Stimulated activated CD8-positive, alpha-beta memory T cell treated with anti-CD3 and anti-CD28 coated beads, Interleukin-7, amount 100 ng/mL, for 24 hours (primary cell): ENCODE measurements at places on chromosomes 2 and 18.

- DNase-seq, result no peak
Observed at GRCh38 chr2:223580951-223581350, 21.2 kb downstream of the SCG2 start.

- no peak for DNase-seq
Observed at GRCh38 chr2:208708486-208708885, 301.9 kb downstream of the PTH2R start.

DNA sequence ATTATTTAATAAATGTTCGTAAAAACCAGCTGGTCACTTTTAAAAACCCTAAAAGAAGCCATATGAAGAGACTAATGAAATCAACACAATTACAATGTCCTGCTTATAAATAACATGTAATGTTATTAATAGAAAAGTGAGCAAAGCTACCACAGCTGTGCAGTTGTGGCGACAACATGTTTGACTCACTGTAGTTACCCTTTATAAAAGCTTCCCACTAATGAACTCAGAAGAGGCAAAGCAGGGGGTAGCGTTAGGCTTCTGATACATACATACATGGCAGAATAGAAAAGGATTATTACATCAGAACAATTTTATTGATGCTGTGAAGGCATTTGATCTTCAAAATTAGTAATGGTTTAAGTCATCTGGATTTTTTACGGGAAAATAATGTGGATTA is 219.7 kb downstream of the SLC4A10 start:
- no peak for DNase-seq

- DNase-seq, result no peak
Observed at GRCh38 chr2:64943387-64944150, 45.6 kb upstream of the SLC1A4 start.

GRCh38 chr2:25078170-25079049 is 36.5 kb downstream of the EFR3B start:
- DNase-seq, result no peak

- DNase-seq, result no peak
Observed at GRCh38 chr2:51535763-51536162, 503.8 kb upstream of the NRXN1 start.

DNA sequence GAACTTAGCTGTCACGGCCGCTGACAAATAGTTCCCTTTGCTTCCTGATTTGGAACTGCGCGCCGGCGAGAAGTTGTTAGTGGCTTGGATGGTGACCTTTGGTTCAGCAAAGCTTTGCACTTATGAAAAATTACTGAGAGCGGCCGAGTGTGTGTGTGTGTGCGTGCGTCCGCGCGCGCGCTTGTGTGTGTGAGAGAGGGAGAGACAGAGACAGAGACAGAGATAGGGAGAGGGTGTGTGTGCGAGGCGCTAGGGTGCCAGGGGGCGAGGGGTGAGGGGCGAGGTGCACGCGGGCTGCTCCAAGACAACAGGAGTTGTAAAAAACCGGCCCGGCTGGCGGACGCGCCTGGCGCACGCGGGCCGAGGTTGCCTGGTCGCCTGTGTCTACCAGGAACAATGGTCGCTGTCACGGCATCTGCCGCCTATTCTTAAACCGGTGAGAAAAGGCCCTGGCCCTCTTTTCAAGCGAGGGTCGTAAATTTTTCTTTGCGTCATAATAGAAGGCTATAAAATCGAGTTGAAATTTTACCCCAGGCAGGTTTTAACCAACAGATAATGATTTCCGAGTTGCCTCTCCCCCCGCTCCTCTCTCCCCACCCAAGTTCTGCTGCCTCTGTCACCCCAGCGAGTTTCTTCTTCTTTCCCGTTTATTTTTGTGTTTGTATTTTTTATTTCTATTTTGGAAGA is 535 bp downstream of the HOXD3 start:
- DNase-seq, result no peak

GRCh38 chr2:44166096-44166495 is 2.6 kb upstream of the PPM1B start:
- DNase-seq, result no peak

GRCh38 chr2:121052521-121052920 is 232.5 kb downstream of the TFCP2L1 start:
- DNase-seq, result no peak

DNA sequence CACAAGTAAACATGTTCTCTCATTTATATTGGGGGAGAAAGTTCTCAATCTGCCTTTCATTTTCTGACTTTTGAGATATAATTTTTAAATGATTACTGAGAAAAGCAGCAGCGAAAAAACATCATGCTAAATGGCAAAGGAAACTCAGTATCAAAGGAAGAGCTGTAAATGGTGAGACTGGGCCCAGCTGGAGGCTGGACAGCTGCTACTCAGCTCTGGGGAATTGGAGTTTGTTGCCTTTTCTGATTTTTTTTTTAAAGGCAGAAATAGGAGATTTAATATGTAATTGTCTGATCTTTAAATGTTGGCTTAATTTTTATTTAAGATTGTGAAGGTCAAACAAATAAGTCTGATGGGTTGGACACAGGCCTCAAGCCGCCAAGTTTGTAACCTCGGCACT is 137.1 kb upstream of the TACR1 start:
- DNase-seq, result no peak
